NCI-H1436 (cell line): ENCODE measurements at places on chromosomes 5 and 9.

- DNase-seq, result no peak
Observed at GRCh38 chr5:177972613-177973012, 23.4 kb downstream of the PROP1 start.

DNA sequence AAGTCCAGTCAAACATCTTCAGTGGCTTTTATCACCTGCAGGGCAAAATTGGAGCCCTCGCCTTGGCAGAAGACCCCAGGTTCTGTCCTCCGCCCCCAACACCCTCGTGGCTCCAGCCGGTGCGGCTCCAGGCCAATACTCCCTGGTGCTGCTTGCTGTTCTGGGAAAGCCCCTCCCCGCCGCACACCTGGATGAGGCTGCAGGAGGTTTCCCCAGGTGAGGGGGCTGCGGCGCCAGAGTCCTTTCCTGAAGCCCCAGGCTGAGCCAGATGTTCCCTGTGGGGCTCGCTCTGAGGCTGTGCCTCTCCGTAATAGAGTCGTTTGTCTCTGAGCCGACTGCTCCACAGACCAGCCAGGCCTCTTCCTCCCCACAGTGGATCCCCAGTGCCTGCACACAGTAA, 375.4 kb upstream of the IRX1 start:
- DNase-seq, result no peak

- no peak for DNase-seq
Observed at GRCh38 chr9:91503673-91504081, 80.0 kb upstream of the NFIL3 start.

- DNase-seq, result no peak
Observed at GRCh38 chr5:87746341-87746740, 333.6 kb upstream of the CCNH start.

GRCh38 chr5:179191506-179192184, 131.5 kb downstream of the ZNF354C start:
- no peak for DNase-seq

DNA sequence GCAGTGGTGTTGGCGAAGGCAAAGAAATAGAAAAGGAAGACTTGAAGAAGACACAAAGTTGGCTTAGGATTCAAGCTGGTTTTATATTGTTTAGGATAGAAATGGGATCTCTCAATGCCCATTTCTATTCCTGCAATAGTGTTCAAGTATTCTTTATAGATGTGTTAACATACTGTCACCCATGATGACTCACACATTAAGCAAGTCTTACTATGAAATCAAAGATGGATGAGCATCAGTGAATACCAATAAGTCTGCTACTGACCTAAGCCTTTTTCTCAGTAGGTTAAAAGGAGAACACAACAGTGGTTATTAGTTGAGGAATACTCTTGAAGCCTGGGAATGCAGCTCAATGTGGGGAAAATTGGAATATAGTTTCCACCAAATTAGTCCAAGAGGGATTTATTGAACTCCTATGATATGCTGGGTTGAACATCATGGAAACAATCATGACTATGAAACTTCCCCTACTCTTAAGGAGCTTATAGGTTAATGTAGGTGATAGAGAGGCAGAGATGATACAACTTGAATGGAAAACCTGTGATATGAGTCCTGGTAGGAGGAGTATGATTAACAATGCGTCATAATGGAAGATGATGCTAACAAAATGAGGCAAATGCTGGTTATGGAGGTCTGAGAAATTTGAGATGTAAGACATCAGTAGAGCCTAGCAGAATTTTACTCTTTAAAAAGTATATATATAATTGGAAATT, 417.1 kb upstream of the DAP start:
- no peak for DNase-seq

DNA sequence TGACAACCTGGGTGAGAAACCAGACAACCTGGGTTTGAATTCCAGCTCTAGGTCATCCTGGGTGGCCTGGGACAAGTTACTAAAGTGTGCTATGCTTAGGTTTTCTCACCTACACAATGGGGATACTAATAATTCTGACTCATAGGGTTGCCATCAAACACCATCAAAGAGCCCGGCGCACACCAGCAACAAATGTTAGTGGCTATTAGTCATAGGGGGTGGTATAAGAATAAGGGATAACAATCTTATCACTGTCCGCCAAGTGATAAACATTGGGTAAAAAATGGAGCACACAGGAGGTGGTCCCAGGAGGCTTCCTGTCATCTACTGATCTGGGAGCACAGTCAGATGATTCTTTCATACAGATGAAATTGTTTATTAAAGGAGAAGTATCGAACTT, 61.4 kb upstream of the AFAP1L1 start:
- DNase-seq, result no peak

DNA sequence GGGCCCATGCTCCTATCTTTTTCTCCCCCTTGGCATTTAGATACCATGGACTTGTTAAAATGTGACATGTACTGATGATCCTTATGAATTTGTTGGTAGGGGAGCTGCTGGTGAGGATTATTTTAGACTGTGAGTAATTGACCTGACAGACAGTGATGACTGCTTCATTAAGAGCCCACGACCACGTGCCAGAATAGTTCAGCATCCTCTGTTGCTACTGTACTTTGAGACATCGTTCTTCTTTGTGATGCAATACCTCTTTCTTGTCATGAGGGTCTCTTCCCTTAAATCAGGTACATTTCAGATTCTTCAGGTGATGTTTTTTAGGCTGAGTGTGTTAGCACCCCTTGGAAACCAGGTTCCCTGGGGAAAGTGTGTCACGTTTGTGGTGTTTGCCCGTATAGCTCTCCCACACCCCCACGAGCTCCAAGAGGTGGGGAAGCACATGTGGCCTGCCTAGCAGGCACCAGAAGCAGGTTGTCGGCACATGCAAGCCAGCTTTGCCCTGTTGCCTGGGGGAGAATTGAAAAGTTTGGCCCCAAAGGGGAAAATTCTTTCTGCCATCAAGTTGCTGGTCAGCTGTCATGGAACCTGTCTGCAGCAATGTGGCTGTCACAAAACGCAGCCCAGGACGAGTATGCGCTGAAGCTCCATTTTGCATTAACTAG, 25.1 kb downstream of the QRFP start:
- no peak for DNase-seq

DNA sequence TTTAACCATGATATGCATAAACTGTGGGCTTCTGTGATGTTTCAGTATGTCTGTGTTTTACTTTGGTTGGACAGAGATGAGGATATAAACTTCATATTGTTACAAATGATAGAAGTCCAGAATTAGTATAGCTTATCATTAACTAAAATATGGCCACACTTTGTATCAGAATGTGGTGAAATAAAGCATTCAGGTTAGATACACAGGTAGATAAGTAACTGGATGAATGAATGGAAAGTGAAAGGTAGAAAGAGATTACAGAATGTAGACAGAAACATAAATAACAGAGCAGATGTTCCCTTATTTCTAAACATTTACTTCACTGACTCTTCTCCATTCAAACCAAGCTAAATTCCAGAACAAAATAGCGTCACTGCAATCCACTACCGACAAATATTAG, 1033.8 kb downstream of the CDH18 start:
- no peak for DNase-seq
